Cerebellar cortex (tissue), 1 donor: ENCODE measurements at places on chromosomes 4 and X.

DNA sequence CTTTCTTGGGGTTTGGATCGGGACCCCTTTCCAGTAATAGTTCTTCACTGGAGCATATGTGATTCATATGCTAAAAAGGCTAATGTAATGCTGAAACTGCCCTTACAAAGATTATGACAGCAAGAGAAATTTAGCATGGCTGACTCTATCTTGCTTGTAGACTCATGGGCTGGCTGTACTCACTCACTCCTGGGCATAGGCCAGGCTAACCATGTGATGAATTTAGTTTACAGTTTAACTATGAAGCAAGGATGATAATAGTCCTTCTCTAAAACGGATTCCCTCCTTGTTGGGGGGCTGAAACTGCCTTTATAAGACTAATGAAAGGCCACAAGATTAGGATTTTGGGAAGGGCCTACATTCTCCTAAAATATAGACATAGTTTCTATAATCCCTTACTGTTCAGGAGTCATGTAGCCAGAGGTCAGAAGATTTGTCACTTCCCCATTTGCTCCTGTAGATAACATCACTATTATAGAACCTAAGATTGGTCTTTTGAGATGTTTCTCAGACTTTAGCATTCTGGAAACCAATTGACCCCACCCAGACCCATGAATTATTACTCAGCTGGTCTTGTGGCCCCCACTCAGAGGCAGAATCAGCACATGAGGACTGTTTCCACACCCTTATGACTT is 20.8 kb upstream of the CEP135 start:
- no peak for DNase-seq

GRCh38 chr4:7212101-7212674 is 19.9 kb downstream of the SORCS2 start:
- no peak for DNase-seq

- no peak for DNase-seq
These were observed 2387.7 kb upstream of the TENM3 start for GRCh38 chr4:179855469-179855868.

DNA sequence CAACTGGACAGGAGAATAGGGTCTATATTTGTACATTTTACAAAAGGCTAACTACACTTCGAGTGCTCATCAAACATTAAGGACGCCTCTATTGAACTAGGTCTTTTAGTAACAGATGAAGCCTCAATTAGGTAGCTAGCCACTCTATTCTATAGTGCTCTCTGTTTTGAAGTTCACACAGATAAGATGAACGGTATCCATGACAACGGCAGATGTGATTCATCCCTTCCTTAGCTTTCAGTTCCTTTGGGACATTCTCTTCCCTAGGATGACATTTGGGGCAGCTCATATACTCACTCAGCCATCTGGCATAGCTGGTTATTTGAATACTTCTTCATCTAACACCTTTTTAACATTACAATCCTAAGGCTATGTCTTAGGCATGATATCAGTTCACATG is 62.4 kb upstream of the WDFY3 start:
- no peak for DNase-seq

DNA sequence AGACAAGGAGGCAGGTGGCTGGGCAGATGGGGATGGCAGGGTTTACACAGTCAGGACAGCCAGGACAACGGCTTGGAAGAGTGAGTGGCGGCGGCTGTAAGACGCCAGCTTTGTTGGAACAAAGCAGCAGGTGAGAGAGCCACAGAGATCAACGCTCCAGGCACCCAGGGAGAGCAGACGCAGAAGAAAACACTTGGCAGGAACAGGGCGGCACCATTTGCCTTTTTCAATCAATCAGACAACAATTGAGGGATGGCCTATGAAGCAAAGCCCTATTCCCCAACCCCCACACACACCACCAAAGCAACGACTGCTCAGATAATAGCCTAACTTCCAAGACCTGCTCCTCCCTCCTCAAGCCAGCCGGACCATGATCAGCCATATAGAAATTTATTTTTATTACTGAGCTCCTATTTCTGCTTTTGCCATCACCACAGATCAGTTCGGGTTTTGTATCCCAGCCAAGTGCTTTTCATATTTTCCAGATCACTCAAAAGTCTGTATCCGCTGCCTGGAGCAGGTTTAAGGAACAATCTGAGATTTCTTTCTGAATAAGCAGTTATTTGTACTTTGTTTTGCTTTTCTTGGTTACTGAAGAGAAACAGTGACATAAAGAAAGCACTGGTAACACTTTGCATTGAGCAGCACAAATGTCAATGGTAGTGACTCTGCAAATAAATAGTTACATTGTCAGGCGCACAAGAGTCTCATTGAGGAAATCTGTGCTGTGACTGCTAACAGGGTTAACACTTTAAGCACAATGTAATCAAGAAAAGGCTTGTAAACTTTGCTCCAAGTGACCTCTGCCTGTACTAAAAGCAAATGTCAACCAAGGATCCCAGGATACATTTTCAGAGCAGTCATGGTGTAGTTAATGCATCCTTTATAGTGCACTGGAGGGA is 81.8 kb upstream of the RBPJ start:
- peak; percentile 88 for DNase-seq

GRCh38 chrX:42930951-42931350 is 153.0 kb upstream of the PPP1R2C start:
- DNase-seq: no peak

GRCh38 chrX:43176686-43177085 is 398.7 kb upstream of the PPP1R2C start:
- DNase-seq: no peak

DNA sequence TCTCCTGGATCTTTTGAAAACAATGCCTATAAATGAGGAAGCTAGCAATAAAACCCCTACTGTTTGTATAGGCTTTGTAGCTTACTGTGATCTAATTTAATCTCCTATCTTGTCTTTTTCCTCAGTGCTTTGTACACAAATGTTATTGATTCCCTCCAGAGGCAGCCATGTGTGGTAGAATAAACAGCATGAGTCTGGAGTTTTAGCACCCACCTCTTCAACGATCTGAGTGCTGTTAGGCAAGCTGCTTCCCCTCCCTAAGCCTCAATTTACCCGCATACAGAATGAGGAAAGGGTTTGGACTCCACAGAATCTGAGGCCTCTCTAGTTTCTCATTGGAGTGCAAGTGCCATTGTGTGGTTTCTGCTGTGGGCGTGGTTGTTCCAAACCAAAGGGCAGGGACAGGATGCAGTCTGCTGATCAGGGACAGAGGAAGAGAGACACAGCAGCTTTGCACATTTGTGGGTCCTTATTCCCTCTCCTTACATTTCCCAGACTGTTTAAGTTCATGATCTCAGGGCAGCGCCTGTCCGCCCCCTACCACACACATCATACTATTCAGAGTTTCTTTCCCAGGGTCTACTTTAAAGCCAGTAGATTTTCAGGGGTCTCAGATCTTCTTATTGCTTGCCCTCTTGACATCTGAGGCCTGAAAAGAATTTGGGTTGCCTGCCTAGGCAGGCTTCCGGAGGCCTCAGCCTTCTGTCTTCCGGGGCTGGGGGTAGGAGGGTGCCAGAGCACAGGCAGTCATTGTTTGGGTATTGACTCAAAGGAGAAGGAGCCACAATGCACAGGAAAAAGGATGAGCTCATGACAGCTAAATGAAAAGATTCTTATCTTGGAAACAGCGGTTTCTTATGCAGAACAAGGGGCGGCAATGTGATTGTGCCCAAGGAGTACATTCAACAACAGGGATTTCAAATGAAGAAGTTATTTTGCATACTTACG is 114.9 kb upstream of the TEX13D start:
- DNase-seq: no peak

GRCh38 chrX:120560405-120560841 is 339 bp downstream of the CUL4B start:
- DNase-seq: no peak

DNA sequence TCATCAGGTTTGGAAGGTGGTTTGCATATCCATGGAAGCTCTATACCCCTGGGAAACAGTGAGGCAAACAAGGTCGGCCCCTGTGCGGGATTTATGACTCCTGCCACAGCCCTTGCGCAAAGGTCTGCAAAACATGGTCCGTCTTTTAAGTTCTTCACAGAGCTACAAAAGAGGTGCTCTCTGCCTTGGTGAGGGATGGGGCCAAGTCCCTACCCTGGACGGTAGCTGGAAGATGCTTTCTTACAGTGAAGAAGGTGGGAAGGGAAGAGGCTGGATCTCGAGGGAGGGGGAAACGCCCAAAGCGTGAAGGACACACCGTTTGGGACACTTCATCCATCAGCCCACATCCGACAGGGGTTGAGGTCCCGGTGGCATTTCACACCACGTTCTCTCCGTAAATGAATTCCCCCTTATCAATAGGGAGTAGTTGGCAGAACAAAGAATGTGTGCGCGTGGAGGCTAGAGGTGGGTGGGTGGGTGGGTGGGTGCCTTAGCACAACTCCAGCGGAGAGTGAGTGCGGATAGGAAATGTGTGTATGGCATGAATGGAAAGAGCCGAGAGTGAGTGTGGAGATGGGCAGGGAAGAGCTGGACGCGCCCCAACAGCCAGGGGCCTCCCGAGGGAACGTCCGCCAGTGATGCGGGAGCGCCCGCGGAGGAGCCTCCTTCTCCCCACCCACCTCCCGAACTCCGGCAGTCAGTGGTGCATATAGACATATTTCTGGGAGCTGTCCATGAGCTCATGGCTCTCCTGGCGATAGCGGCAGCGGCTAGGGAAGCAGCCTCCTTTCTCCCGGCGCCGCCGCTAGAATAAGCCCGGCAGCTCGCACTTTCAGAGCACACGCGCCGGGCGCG is 68.3 kb downstream of the LARP7 start:
- DNase-seq: peak; percentile 57

DNA sequence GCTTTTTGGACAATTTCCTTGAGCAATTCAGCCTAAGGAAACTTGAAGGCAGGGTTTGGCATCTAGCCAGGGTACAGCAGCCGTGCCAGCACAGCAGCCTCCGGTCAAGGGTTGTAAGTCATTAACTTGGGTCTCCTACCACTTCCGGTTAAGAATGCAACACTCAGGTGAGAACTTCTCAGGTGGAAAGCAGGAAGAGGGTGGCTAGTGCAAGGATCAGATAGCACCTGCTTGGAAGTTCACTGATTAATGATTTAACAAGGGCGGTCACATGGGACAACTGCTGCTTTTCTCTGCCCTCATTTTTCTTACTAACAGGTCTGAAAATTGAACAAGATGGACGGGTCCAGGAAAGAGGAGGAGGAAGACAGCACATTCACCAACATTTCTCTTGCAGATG is 30.1 kb upstream of the SCOC start:
- DNase-seq: no peak

GRCh38 chrX:48451708-48452107 is 18.4 kb downstream of the SLC38A5 start:
- no peak for DNase-seq

- DNase-seq: no peak
These were observed 74.3 kb upstream of the MSANTD1 start for GRCh38 chr4:3174371-3175338.

- no peak for DNase-seq
These were observed 11.6 kb upstream of the TNIP2 start for GRCh38 chr4:2767705-2768074.

DNA sequence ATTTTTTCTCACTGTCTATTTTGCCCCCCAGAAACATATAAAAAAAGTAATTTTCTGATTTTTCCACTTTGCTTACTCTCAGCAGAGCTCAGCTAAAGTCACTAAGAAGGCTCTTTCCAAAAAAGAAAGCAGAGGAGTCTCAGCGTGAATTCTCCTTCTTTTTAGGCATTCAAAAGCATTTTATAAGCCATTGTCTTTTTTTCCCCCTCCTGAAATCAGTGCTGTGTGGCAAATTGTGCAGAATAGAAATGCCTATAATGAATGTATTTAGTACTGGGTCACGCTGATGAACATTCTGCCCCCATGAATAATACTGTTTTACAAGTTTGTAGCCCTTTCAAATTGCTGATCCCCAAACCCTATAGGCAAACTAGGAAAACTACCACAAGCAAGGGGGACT is 1.6 kb upstream of the PCDH18 start:
- no peak for DNase-seq

GRCh38 chr4:124505211-124505610 is 207.3 kb downstream of the ANKRD50 start:
- DNase-seq: no peak

GRCh38 chrX:2664502-2664901 is 26.6 kb upstream of the CD99 start:
- no peak for DNase-seq

- DNase-seq: no peak
These were observed 78.6 kb upstream of the BOD1L1 start for GRCh38 chr4:13706120-13706519.

DNA sequence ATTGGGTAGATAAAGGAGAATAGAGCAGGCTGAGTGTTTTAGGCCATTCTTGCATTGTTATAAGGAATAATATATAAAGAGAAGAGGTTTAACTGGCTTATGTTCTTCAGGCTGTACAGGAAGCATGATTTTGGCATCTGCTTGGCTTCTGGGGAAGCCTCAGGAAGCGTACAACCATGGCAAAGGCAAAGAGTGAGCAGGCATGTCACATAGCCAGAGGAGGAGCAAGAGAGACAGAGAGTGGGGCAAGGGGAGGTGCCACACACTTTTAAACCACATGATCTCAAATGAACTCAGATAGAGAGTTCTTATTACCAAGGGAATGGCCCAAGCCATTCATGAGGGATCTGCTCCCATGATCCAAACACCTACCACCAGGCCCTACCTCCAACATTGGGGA is 4.4 kb upstream of the METTL14 start:
- no peak for DNase-seq

DNA sequence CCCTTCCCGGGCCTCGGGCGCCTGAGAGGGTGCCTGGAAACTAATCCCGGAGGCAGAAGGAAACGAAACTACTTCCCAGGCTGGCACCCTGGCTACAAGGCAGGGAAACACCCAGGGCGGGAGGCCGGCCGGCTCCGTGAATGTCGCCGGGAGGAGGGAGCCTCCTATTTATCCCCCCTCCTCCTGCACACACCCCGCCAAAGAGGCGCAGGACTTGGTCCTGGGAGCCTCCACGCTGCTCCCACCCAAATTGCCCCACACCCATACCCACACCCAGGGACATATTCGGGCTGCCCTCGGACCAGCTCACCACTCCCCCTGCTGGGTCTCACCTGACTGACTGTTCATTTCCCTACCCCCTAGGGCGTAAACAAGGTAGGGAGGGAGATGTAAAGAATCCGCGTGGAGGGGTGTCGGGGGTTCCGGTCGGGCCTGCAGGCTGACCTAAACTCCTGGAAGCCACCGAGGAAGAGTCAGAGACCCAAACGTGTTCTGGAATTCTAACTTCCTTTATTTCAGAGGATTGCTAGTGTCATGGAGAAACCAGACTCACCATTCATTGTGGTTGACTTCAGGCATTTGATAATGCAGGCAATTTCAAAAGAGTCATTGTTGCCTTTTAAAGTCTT is at the start of gene BTC:
Gene BTC (minus strand): TSS at position 142 of the 629 bp plus-strand sequence. CDS start 198 bp downstream, outside the sequence.
- no peak for DNase-seq

GRCh38 chr4:184526228-184526627 is 51.9 kb upstream of the IRF2 start:
- no peak for DNase-seq

GRCh38 chr4:115433491-115433890 is 320.1 kb upstream of the NDST4 start:
- DNase-seq: no peak

GRCh38 chr4:147480891-147481576 is at the start of gene EDNRA:
Gene EDNRA, plus strand, starts transcription at chr4:147481097. Its CDS starts 4,585 bp downstream, at chr4:147485682.
- DNase-seq: no peak

GRCh38 chrX:11996810-11997209 is 141.5 kb upstream of the FRMPD4 start:
- DNase-seq: no peak
